GOT3 (cell line): ENCODE measurements at places on chromosomes 1 and 21.

DNA sequence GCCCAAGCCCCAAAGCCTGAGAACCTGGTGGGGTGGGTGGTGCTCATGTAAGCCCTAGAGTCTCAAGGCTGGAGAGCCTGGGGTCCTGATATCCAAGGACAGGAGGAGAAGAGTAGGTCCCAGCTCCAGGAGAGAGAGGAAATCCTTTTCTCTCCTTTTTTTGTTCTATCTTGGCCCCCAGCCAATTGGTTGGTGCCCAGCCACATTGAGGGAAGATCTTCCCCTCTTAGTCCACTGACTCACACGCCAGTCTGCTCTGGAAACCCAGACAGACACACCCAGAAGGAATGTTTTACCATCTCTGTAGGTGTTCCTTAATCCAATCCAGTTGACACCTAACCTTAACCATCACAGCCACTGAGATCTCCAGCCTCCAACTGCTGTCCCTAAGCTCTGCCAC is 16.2 kb upstream of the LIN9 start:
- DNase-seq, result no peak

- no peak for DNase-seq
These were observed 27.1 kb downstream of the ACOT11 start for GRCh38 chr1:54575161-54575560.

DNA sequence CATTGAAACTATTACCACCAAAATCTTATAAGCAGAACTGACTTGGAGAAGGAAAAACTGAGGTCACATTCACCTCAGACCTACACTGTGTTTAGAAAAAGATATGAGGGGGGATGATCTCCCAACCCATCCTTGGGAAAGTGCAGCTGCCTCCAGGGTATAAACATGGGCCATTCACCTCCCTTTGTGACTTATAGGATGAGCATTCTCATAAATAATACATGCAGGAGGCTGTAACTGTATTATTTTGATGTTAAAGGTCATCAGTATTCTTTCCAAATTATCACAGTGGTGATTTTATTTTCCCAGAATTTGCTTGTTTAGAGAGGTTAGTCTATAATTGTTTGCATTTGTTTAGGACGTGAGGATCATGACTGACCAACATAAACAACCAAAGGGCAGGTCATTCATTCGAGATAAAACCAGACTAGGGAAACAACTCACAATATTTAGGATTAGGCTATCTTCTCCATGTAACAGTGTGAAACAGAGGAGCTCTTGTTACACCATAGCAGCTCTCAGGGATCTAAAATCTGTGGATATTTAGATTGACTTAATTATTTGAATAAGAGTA is 109.2 kb upstream of the NR5A2 start:
- no peak for DNase-seq

DNA sequence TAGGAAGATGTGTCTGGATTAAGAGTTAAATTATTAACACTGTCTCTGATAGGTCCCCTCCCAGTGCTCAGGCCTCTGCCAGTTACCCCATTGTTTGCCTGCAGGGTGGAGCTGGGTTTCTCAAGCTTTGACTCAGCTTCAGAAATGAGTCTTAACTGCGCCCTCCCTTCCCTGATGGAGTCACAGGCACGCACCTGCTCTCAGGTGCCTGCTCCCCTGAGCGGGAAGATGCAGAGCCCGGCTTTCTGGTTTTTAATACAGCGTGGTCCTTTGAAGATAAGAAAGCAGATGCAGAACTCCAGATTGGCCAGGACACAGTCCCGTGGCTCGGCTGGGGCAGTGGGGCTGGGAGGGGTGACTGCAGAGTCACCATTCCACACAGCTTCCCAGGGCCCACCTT is 3.2 kb upstream of the SPRR4 start:
- DNase-seq, result no peak

- DNase-seq, result no peak
These were observed 430.5 kb downstream of the MRPL39 start for GRCh38 chr21:25176637-25177412.

DNA sequence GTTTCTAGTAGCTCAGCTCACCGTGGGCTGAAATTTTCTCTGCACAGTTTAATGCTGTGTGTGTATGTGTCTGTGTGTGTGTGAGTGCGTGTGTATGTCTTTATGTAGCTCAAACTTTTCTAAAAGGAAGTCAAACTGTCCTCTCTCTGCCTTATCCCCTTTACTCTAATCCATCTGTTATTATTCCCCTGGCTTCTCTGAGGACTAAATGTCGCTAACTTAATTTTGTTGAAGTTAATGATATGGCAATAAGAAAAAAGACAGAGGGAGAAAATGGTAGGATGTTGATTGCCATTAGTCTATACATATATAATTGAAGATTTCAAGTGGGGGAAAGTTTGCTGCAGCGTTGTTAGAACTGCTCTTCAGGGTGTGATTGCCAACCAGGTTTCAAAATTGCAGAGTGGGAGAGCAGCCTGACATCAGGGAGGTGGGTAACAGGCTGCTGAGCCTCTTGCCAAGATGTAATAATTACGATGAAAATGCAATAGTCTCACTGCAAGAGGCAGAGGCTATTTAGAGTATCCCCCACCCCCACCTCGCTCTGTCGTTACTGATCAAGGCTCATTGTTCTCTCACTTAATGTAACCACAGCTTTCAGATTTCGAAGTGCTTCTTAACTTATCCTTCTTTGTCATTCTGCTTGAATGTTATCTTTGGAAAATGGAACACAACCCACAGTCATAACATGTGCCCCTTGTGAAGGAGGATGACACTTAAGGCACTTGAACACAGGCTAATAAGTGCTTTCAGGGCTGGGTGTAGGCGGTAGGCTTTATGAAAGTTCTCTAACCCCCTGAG is 559.0 kb upstream of the PLXNA2 start:
- no peak for DNase-seq

DNA sequence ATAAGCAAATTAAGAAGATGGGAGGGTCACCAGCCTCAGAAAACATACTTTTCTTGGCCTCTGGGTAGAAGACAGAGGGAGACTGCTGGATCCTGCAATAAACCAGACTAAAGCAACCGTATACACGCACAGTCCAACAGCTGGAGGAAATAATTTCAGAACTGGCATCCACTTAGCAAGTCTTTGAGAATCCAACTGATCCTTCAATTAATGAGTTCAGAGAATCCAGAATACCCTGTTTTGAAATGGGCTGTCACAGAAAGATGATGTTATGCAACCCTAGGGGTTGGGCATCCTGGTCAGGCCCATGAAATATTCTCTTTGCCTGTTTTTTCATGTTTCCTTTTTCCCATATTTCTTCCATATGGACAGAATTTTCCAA is 134.0 kb upstream of the MAGI3 start:
- DNase-seq, result no peak

- no peak for DNase-seq
These were observed 151.1 kb upstream of the DPT start for GRCh38 chr1:168879896-168880734.

GRCh38 chr1:158396646-158397045 is 2.6 kb downstream of the OR10T2 start:
- DNase-seq, result no peak
